DMS79 (cell line): ENCODE measurements at places on chromosomes 1 and 21.

DNA sequence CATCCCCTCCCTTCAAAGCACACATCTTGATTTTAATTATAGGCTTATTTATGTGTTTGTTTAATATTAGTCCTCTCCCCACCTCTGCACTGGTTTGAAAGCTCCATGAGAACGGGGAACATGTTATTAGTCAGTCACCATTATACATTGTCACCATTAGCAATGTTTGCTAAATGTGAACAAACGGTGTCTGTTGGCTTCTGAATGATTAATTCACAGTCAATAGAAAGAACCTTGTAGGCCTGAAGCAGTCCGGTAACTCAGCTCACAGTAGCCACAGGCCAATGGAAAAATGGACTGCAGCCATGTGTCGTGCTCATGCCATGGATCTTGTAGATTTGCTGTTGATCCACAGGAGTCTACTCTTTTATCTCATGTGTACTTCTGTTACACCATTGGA lies 49.7 kb upstream of the NHLH2 start:
- DNase-seq = no peak

GRCh38 chr1:59446257-59446901 lies 149.5 kb downstream of the FGGY start:
- no peak for DNase-seq

DNA sequence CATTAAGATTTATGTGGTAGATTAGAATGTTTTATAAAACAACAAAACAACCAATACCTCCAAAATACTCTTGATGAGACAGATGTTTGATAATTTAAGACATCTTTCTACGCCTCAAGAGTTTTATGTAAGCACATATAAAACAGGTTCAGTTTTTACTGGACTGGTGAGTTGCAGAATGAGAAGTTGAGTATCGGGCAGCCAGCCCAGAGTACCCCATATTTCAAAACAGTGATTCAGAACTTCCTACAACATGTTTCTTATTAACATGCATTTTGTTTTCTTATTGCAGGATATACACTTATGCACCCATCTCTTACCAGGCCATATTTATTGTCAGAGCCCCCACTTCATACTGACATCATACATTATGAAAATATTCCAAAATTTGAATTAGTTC lies 91.4 kb upstream of the RAVER2 start:
- DNase-seq = no peak

DNA sequence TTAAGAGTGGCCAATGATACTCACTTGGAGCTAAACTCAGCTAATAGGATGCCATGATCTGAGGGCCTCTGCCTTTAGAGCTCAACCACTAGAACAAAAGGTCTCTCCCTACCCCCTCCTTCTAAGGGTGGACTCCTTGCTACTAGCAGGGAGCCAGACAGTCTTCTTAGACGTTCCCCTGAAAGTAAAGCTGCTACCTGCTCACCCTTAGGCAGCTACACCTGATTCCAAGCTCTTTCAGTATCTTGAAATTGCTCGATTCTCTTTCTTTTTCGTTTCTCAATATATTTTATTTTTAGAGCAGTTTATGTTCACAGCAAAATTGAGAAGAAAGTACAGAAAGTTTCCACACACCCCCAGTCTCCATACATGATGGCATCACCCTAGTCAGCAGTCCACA lies 112.6 kb upstream of the KCNJ15 start:
- no peak for DNase-seq
